ENCODE measurements at places on chromosomes 1 and 21.

DNA sequence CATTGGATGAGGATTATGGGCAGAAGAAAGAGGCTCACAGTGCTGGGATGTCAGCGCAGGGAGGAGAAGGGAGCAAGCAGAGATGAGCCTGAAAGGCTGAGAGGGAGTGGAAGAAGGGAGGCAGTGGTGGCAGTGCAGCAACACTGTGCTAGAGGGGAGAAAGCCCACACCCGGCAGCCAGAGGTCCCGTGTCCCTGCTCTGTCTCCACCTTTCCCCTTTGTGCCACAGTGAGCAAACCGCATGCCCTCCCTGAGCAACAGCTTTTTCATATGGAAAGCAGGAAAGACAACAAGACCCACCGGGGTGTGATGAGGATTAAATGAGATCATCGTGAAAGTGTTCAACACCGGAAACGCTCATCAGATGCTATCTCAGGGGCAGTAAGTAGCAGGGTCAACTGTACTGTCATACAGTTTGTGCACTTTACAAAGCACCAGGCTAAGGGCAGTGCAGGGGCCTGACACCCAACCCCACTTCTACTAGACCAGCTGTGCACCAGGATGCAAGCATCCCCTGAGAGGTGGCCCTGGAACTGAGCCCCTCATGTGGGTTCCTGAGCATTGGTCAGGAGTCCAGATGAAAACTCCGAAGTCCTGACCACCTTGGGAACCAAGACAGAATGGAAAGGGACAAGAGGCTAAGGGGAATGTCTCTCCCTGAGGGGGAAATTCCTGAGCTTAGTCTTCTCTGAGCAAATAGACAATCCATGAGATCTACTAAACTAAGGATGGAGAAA is 9.1 kb downstream of the NHLH1 start:
- DNase-seq = no peak

- DNase-seq = no peak
These were observed 4.7 kb downstream of the SORT1 start for GRCh38 chr1:109392788-109393616.

GRCh38 chr1:211895126-211895759 is 64.7 kb upstream of the LPGAT1 start:
- no peak for DNase-seq

DNA sequence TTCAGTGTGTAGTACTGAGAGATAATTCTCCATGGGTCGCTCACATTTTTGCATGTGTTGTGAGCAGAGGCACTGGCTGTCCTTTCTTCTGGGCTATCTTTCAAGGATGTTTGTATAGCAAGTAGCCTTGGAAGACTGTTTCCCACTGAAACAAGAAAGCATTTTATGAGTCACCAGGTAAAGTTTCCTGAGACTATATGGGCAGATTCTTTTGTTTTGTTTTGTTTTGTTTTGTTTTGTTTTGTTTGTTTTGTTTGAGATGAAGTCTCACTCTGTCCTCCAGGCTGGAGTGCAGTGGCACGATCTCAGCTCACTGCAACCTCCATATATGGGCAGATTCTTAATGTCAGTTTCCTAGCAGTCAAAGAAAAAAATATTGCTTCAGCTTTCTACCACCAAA is 912.6 kb downstream of the TTLL7 start:
- DNase-seq = no peak

GRCh38 chr1:217620814-217621213 is 10.1 kb downstream of the GPATCH2 start:
- DNase-seq = no peak

DNA sequence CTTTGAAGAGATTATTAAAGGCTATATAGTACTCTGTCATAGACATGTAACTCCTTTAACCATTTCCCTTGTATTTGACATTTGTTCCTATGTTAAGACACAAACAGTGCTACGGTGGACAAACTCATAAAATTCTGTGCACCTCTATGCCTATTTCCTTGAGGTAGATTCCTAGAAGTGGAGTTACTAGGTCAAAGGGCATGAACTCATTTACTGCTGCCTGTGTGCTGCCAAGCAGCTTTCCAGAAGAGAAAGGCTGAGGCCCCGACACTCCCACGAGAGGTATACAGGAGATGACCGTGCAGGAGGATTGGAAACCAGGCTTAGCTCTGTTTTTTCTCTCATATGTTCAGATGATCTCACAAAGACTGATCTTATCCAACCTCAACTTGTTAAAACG is 34.4 kb upstream of the TENT5C start:
- no peak for DNase-seq

DNA sequence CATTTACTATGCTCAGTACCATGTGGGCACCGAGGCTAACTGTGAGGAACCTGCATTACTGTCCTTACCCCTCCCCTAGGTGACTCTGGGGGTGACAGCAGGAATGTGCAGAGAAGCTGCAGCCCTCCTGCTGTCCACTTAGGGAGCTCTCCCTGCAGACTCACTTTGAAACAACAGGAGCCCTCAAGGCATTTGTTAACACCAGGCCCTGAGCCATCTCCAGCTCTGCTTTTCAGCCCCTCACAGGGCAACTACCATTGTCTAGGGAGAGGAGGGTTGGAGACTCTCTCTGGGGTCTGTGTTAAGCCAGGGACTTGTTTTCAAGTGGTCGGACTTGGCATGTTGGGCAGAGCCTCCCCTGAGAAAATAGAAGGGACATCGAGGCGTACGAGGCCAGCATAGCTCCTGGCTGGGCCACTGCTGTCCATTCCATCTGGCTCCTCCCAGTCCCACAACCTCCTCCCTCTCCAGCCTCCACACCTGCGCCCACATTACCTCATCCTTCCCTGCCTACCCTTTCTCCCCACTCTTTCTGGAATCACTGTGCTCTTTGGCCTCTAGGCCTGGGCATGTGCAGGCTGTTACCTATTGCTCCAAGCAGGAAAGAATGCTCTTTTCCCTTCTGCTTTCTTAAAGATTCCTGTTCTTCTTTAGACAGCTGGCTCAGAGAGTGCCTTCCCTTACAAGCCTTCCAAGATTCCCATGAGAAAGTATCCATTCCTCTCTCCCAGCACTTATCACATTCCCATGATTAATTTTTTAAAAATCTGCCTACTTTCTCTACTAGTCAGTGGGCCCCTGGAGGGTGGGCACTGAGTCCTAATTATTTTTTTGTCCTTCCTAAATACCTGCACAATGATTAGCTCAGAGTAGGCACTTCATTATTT is 102.7 kb upstream of the GCLM start:
- no peak for DNase-seq

GRCh38 chr1:158461534-158461933 is at the start of gene OR10K1:
Gene OR10K1 (plus strand): TSS chr1:158461834. CDS start chr1:158465562, 3,728 bp downstream.
- DNase-seq = no peak

- no peak for DNase-seq
These were observed 39.5 kb downstream of the BCL9 start for GRCh38 chr1:147580609-147581385.

GRCh38 chr1:198160222-198160621 is 3.4 kb downstream of the NEK7 start:
- no peak for DNase-seq

DNA sequence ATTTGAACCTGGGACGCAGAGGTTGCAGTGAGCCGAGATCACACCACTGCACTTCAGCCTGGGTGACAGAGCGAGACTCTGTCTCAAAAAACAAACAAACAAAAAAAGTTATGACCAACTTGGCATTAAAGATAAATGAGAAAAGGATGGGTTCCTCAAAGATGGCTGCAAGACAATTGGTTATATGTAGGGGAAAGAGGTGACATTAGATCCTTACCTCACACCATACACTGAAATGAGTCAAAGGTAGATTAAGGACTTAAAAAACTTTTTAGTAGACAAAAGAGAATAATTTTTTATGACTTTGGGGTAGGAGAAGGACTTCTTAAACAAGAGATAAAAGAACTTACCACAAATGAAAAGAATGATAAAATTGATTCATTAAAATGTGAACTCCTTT is 74.5 kb downstream of the SYF2 start:
- no peak for DNase-seq

- DNase-seq = no peak
These were observed 23.9 kb downstream of the CNIH3 start for GRCh38 chr1:224640018-224640417.

DNA sequence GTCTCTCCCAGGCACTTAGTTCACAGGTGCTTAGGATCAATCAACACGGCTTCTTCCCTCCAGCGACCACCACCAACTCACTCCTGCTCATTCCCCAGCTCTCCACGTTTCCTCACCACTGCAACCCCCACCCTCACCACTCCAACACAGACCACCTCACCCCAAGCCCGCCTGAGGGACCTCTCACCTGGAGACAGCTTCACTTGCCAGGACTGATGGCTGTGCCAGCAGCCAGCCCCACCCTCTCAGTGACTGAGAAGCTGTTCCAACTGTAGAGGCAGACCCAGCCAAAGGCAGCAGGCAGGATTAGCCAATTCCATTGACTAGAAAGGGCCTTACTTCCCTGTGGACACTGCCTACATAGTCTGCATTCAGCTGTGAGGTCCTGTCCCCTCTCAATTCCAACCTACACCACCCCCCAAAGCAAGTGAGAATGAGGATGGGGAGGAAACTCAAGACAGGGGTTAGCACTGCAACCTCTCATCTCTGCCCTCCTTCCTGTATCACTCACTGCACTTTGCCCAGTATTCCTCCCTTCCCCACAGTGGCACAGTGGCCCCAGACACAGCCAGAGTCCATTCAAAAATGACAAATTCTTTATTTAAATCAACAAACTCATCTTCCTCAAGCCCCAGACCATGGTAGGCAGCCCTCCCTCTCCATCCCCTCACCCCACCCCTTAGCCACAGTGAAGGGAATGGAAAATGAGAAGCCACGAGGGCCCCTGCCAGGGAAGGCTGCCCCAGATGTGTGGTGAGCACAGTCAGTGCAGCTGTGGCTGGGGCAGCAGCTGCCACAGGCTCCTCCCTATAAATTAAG is 7.6 kb downstream of the TAGLN2 start:
- DNase-seq = no peak

DNA sequence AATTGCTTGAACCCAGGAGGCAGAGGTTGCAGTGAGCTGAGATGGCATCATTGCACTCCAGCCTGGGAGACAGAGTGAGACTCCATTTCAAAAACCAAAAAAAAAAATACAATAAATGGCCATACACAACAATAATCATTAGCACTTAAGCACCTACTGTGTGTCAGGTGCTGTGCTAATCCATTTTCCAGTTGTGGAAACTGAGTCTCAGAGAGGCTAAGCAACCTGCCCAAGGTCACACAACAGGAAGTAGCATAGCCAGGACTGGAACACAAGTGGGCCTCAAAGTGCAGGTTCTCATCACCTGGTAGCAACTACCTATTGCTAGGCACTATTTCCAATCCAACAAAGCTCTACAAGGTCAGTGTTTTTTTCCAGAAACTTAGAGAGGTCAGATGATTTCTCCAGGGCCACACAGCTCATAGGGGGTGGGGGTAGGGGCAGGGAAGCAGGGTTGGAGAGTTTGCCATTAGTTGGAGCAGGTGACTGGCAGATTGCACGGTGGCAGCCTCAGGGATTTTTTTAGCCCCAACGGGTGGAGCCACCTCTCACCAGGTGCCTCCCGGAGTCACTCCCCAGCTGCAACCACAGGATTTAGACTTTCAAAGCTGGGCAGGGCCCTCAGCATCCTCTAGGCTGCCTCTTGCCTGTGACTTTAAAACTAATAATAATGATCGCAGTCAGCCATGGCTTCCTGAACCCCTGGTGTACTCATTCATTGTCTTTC is 52.5 kb upstream of the ID3 start:
- no peak for DNase-seq

- no peak for DNase-seq
These were observed 15.6 kb downstream of the TGFBR3 start for GRCh38 chr1:91870322-91870721.

DNA sequence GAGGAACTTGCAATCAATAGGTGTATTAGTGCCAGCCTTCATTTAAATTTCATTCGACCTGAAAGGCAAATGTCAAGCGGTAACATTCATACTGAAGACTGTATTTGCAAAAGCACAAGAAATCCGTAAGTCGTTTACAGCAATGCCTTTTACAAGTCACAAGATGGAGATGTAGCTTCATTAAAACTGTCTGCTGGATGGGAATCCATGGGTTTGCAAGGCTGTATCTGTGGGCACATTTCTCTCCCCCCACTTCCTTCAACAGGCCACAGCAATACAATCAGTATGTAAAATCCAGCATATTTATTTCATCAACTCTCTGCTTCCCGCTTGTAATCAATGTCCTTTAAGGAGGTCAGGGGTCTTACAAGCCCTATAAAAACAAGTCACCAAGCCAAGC is 147.1 kb downstream of the SLC45A1 start:
- no peak for DNase-seq

GRCh38 chr1:218377143-218377660 is 32.1 kb downstream of the TGFB2 start:
- DNase-seq = peak; percentile 33

DNA sequence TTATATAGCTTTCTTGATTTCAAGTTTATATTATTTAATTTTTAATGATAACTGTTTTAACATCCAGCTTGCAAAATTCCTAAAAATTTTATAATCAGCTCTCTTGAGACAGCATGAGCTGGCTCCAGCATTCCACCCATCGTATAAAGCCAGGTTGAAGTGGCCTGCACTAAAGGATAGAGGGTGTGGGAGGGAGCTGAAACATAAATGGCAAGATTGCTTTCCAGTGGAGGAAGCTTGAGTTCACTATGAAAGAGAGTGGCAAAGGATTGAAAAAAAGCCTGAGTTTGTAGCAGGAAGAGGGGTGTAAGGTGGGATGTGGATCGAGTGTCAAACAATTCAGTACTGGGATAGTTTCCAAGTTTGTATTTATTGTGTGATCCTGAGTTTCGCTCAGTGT is 48.5 kb upstream of the ZNF644 start:
- no peak for DNase-seq

DNA sequence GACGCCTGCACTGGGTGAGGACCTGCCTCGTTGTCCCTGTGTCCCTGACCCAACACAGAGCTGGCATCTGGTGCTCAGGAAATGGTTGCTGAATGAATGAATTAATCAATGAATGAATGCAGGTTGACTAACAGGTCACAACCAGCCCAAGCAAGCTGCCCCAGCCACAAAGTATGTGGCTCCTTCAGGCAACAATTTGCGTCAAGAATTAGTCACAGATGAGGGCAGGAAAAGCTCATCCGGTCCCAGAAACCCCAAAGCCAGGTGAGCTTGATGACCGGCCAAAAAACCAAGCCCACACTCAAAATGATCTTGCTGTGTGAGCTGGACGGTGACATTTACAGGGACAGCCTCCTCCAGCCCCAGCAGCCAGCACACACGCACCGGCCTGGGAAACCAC is 40.6 kb upstream of the GPR153 start:
- no peak for DNase-seq

DNA sequence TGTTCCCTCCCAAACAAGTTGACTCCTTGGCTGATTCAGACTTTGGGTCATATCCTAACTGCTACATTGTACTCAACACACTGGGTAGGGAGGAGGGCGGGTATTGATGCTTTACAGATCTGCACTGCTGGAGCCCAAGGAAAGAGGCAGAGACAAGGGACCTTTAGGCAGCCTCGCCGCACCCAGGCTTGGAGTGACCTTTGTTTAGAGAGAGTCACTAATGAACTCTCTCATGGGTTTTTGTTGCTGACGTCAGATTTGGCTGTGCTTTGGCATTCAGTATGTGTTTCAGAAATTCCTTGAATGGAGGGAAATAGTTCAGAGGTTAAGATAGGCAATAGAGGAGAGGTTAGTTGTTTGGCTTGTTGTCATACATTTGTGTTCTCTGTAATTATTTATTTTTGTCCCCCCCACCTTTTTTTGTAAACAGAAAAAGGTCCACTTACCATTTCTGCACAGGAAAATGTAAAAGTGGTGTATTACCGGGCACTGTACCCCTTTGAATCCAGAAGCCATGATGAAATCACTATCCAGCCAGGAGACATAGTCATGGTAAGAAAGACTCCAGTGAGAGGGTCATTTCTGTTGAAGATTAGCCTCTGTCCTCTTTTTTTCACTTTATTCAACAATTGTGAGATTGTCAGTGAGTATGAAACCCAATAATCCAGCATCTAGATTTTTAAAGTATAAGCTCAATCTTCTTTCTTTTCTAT is 116.1 kb downstream of the ATP5PO start:
- no peak for DNase-seq

Measured in stimulated activated CD4-positive, alpha-beta T cell treated with anti-CD3 and anti-CD28 coated beads, Interleukin-4, amount 100 ng/mL, for 48 hours (primary cell).